ENCODE measurements at places on chromosomes 4 and X. TPM values are rescaled to one million over a fixed set of nuclear protein-coding genes. Genes with fewer than 3 reads are reported as not detected.
A peak's percentile ranks its signal among the peaks of the same experiment; 100 is the strongest.

- DNase-seq, result no peak
Measured at GRCh38 chr4:56187688-56188087, 199.6 kb downstream of the AASDH start.

SHROOM3 gene
- 109 TPM for total RNA-seq

- DNase-seq, result no peak
Measured at GRCh38 chr4:6464842-6465588, 7.4 kb downstream of the PPP2R2C start.

DNA sequence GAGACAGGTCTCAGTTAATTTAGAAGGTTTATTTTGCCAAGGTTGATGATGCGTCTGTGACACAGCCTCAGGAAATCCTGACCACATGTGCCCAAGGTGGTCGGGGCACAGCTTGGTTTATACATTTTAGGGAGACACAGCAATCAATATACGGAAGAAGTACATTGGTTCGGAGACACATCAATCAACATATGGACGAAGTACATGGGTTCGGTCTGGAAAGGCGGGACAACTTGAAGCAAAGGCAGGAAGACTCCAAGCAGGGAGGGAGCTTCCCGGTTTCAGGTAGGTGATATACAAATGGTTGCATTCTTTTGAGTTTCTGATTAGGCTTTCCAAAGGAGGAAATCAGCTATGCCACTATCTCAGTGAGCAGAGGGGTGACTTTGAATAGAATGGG lies 225.2 kb upstream of the ZFP42 start:
- DNase-seq, result no peak

- no peak for DNase-seq
Measured at GRCh38 chr4:2400841-2401609, 17.4 kb downstream of the ZFYVE28 start.

- peak; percentile 57 for DNase-seq
Measured at GRCh38 chrX:42094218-42094617, 170.9 kb upstream of the CASK start.

GRCh38 chr4:73831569-73831968 lies 4.9 kb upstream of the CXCL6 start:
- no peak for DNase-seq

CYBB gene
- not detected for total RNA-seq

DNA sequence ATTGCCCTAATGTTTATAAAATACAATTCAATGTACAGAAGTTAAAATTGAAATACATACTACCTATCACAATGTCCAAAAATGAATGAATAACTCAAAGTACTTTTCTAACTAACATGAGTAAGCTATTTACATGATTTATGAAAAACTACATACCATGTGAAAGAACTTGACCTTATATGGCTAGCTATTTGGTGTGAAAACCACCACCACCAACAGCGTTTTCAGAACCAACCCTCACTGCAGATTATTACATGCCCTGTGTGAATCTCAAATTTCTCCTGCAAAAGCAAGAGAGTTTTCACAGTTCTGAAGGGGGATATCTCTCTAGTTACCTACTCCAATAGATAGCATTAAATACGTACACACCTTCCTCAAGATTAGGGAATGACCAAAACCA lies 198.5 kb downstream of the SPATA18 start:
- no peak for DNase-seq

- no peak for DNase-seq
Measured at GRCh38 chr4:140719022-140719421, 37.2 kb downstream of the TBC1D9 start.

GRCh38 chr4:74449571-74450297 lies 4.8 kb downstream of the AREG start:
- DNase-seq, result no peak

- no peak for DNase-seq
Measured at GRCh38 chr4:38411981-38412536, 251.9 kb upstream of the KLF3 start.

Measured in epithelial cell of proximal tubule (primary cell).